NCI-H446 (cell line): ENCODE measurements at places on chromosomes 3 and 15.

DNA sequence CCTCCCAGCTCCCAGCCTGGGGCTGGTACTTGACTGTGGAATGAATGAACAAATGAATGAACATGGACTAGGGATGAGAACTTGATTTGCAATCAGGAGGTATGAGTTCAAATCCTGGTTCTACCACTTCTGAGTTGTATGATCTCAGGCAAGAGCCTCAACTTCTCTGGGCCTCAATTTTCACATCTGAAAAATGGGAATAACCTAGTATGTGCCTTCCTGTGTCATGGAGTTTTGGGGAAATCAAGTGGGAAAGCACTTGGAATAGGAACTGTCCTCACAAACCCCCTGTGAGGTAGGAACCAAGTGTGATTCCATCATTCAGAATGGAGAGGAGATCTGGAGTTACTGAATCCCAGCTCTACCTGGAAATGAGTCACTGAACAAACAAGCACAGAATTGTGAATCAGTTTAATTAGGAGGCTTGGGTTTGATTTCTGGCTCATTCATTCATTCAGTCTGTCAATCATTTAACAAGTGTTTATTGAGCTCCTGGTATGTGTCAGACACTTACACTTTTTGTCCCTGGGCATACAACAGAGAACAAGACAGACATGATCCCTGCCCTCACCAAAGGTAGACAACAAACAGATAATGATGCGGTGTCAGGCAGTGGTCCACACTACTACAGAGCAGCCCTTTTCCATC lies 29.7 kb downstream of the DNASE1L3 start:
- no peak for DNase-seq

DNA sequence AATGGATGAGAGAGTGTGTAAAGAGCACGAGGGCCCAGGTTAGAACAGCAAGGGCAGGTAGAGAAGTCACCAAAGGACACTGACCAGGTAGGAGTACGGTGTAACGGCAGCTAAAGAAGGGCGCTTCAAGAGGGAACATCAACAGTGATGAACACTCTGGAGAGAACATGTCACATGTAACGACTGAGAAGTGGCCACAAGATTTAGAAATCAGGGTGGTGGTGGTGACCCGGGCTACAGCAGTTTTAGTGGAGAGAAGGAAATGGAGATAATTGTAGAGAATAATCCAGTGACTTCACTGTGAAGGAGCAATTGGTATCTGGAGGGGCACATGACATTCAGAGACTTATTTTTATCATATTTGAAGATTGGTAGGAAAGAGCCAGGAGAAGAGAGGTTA lies 1.2 kb upstream of the C15orf40 start:
- DNase-seq, result no peak

- DNase-seq, result no peak
Observed at GRCh38 chr15:68783226-68784058, 37.3 kb downstream of the ANP32A start.

DNA sequence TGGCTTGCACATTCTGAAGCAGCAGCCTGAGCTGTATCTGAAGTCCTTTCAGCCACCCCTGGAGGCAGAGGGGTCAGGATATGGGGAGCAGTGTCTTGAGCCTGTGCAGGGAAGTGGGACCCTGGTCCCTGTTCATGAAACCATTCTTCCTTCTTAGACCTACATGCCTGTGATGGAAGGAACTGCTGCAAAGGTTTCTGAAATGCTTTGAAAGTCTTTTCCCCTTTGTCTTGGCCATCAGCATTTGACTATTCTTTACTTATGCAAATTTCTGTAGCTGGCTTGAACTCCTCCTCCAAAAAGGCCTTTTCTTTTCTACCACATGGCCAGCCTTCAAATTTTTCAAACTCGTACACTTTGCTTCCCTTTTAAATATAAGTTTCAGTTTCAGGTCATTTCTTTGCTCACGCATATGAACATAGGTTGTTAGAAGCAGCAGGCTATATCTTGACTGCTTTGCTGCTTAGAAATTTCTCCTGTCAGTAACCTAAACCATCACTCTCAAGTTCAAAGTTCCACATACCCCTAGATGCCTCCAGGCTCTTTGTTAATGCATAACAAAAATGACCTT lies 62.3 kb downstream of the GALK2 start:
- DNase-seq, result no peak

- DNase-seq, result no peak
Observed at GRCh38 chr3:78969483-78969882, 798.3 kb downstream of the ROBO1 start.

GRCh38 chr15:72890043-72890442 lies 106.5 kb upstream of the ADPGK start:
- peak; percentile 57 for DNase-seq

DNA sequence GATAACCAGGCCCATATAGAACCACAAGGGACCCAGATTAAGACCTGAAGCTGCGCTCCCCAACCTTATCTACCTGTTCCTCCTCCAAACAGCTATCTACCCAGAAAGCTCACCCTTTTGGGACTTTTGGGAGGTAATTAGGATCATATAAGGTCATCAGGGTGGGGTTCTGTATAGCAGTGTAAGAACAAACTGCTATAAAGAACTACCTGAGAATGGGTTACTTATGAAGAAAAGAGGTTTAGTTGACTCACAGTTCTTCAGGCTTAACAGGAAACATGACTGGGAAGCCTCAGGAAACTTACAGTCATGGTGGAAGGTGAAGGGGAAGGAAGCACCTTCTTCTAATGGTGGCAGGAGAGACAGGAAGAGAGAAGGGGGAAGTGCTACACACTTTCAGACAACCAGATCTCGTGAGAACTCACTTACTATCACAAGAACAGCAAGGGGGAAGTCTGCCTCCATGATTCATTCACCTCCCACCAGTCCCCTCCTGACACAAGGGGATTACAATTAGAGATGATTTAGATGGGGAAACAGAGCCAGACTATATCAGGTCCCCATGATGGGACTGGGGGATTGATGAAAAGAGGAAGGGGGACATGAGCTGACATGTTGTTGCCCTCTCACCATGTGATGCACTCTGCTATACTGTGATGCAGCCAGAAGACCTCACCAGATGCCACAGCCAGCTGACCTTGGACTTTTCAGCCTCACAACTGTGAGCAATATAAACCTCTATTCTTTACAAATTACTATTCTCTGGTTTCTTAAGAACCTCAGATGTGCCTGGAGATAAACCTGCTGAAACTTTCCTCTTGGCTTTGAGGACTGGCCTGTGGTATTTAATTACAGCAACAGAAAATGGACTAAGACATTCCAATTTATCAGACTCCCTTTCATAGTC lies 15.3 kb upstream of the FMN1 start:
- DNase-seq, result no peak

DNA sequence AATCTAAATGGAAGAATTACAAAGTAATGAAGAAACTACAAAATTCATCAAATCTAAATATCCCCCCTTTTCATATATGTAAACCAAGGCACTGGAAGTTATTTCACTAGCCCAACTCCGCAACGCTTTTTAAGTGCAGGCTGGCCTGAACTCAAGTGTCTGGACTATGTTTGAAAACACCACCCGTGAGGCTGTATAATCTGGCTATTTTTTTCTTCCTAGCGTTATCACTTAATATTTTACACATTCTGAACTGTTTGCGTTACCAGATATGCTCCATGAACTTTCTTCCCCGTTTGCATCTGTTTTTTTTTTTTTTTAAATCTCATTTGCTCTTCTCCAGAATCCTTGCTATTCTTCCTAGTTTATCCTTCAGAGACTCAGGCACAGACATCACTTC lies 619.5 kb upstream of the CBLB start:
- DNase-seq, result no peak

DNA sequence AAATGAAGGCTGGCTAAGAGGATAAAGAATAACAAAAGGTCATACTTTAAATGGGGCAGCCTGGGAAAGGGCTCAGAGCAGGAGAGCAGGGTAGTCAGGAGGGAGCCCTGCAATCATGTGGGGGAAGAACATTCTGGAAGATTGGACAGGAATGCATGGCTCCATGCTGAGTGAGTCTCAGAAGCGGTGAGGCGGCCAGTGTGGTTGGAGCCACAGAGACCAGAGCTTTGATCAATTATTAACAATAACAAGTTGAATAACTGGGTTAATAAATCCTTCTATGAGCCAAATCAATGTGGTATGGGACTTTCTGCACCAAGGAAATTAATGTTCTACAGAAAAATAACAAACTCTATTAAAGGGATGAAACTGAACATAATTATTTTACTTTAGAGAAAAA lies 57.9 kb upstream of the DCUN1D1 start:
- no peak for DNase-seq

DNA sequence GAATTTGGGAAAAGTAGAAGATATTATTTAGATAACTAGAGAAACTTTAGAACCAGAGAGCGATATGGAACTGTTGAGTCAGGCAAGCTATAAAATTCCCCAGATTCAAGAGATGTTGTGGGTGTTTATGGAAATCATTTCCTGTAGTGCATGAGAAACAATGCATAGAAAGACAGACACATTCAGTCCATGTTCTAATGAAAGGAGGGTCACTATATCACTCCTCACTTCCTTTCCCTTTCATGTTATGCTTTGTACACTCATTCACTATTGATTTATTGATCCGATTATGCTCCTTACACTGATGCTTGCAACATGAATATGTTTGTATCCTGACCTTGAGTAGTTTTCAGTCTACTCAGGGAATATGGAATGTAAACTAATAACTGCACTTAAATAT lies 1459.9 kb upstream of the ALCAM start:
- DNase-seq, result no peak

DNA sequence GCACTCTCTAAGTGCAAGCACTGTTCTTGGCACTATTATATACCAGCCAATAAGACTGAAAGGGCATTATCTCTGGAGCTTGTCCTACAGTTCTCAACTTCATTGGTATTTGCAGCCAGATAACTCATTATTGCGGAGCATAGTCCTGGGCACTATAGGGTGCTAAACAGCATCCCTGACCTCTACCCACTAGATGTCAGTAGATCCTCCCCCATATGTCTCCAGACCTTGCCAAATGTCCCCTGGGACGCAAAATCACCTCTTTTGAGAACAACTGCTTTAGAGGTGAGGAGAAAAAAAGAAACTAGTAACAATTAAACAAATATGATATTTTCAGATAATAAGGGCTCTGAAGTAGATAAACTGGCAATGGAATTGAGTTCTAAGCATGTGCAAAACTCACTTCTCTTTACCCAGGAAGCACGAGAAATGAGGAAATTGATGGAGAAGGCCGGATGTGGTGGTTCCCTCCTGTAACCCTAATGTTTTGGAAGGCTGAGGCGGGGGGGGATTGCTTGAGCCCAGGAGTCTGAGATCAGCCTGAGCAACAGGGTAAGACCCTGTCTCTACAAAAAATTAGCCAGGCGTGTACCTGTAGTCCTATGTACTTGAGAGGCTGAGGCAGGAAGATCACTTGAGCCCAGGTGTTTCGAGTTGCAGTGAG lies 61.4 kb downstream of the FRMD4B start:
- DNase-seq, result no peak

- DNase-seq, result no peak
Observed at GRCh38 chr3:138825336-138825735, 9.4 kb downstream of the PIK3CB start.

DNA sequence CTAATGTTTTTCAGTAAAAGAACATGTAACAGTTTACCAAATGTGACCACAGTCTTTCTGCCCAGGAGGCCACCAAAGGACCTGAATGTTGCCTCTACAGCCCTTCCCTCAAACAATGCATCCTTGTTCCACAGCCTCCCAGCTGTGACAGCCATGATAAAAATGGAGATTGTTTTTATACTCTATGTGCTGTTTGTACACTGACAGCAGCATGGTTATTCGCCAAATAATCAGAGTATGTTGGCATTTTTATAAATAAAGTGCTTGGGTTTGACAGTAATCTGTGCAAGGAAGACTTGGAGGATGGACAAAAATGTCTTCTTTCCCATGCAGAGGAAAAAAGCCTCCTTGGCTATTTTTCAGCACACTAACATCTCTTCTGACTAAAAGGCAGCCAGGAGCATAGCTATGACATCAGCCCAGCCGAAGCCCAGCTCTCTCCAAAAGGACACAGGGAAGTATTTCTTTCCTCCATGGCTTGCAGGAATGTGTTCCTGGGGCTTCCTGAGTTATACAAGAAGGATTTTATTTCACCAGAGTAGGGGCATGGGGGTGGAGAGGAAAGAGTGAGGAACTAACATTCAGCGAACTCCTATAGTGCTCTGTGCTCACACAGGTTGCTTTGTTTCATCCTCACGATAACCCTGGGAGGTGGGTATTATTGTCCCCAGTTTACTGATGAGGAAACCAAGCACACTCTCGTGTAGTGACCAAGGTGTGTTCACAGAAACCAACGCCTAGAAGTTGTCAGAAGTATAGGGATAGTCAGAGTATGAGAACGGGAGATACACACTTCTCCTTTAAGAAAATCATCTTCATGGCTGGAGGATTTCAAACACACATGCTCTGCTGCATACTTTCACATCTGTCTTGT lies 339.7 kb downstream of the MECOM start:
- no peak for DNase-seq

DNA sequence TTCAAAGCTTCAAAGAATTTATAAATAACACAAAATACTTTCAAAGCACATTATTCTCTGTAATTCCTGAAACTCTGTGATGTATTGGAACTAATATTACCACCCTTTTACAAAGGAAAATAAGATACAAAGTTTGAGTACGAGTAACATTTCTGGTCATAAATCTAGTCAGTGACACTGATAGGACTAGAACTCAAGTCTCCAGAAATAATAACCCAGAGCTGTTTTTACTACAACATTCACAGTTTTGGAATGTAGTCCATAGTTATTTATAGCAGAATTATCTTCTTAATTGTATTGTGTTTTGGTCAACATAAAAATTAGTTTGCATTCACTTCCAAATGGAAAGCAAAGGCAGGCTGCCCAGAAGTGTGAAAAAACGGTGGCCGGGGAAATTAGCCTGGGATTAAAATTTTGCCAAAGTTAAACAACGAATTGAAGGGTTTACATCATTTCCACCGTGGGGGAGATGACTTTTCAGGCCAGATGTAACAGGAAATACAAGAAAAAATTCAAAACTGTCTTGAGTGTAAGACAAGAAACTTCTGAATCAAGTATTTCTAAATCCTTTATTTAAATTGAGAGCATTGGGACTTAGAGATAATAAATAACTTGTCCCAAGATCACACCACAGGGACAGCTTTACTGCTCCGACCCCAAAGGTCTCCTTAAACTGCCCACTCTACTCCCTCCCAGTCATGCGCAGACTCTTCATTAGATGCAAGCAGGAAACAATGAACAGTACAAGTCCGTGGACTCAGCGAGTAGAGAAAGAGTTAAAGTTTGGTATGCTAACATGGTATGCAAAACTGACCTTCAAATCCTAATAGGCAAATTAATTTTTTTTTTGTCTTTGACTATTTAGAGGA lies 74.3 kb upstream of the VGLL4 start:
- no peak for DNase-seq

- peak; percentile 43 for DNase-seq
Observed at GRCh38 chr3:174862101-174862500, 3.0 kb downstream of the NAALADL2 start.

GRCh38 chr15:73794443-73795133 lies 41.4 kb upstream of the INSYN1 start:
- no peak for DNase-seq

GRCh38 chr3:100348727-100349126 lies 14.2 kb downstream of the NIT2 start:
- no peak for DNase-seq
